ENCODE measurements at places on chromosomes 16 and 17.

- no peak for DNase-seq
Measured at GRCh38 chr16:7405166-7405565, 72.5 kb downstream of the RBFOX1 start.

DNA sequence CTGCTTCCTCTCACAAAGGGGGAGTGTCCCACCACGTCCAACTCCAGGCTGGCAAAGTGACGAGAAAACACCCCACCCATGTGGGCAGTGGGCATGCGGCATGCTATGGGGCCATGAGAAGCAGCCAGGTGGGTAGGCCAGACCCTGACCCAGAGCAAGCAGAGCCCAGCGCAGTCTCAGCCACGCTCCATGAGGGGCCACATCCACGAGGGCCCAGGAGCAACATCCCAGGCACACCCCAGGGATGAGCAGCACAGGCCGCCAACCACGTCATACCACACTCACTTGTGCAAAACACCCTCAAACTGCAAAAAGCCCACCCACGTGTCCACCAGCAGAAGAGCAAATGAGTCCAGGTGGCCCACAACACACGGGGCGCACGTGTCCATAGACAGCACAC is 117.0 kb downstream of the ZNF778 start:
- DNase-seq: no peak

- DNase-seq: no peak
Measured at GRCh38 chr17:67652433-67652832, 65.3 kb upstream of the NOL11 start.

DNA sequence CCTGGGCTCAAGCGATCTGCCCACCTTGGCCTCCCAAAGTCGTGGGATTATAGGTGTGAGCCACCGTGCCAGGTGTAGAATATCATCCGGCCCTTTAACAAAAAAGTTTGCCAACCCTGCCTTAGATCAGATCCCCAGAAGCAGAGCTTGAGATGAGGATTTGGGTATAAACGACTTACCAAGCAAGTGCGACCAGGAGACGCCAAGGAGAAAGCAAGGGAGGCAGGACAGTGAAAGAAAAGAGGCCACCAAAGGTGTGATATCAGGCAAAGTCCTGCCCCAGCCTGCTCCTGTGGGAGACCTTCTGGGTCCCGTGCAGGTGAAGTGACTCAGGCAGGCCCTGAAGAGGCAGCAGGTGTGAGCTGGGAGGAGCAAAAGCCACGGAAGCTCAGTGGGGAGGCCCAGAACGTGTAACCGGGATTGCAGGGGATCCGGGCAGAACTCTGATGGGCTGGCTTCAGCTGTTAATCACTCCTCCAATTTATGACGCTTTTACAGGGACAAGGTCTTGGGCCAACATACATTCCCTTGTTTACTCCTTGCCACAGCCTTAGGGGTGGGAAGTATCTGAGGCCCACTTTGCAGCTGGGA is 14.1 kb upstream of the CALB2 start:
- DNase-seq: no peak

DNA sequence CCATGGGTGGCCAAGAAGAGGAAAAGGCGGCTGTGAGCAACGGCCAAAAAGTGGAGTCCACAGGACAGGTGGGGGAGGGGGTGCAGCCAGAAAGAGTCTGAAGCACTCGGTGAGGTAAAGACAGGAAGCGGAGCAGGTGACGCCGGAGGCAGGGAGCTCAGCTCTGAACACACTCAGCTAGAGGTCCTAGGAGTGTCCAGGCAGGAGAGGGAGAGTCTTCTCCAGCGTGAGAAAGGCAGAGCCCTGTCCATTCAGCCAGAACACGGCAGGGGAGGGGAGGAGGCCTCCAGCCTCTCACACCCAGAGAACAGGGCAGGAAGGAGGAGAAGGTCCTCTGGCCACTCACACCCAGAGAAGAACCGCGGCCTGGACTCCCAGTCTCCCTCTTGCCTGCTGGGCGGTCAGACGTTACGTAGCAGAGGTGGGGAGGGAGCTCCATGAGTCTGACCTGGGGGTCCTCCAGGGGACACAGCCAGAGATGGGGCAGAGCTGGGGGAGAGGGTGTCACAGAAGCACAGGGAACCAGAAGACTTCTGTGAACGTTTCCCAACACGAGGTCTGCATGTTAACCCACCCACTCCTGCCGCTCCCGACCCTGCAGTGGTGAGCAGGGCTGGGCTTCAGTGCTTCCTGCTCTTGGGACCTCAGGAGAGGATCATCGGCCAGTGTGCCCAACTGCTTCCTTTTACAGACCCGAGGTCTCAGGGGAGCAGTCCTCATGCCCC is 89.2 kb downstream of the ABR start:
- DNase-seq: no peak

GRCh38 chr17:65229621-65229995 is 92.4 kb downstream of the RGS9 start:
- DNase-seq: no peak

DNA sequence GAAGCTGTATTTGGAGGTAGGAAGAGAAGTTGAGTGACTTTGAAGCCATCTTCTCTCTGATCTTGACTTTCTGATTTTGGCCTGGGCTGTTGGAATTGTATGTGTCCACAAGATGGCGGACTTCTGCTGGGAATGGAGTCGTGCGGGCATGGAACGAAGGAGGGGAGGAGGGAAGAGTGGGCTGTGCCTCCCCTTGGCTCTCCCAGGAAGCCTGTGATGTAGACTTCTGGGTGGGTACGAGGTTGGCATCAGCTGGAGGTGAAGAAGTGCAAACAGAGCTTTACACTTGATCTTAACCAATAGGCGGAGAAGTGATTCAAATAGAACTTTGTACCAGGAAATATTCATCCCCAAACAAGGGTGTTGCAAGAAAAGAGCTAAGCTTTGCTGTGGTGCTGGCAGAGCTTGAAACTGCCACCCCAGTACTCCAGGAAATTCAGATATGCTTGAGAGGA is 7.4 kb upstream of the TMEM220 start:
- DNase-seq: peak; percentile 20

DNA sequence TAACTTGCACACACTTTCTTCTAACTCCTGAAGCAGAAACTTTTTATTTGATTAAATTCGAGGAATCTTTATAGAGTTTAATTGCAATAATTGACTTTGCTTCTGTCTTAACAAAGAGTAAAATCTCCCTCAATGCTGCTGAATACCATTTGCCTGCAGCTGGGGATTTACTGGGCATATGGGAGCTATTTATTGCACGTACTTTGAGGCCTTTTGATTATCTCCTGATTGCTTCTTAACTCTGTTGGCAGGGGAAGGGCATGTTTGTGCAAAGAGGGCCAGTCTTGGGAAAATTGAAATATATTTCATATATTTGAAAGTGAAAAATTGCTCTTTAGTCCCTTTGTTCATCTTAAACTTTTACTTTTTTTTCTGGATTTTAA is 156.8 kb upstream of the CHMP6 start:
- DNase-seq: no peak

DNA sequence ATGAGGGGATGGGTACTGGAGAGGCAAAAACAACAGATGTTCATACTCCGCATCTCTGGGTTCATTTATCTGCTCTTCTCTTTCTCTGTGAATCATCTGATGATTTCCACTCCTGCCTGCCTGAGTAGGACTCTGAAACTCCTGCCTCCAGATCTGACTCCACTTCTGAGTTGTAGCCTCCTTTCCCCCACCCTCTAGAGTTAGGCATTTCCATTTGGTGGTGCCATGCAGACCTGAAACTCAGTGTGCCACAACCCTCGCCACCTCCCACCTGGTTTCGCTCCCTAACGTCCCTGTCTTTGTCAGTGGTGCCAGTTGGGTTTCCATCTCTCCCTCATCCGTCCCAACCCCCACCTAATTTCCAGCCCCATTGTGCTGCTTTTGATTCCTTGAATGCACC is 126.2 kb downstream of the PRKCB start:
- no peak for DNase-seq

DNA sequence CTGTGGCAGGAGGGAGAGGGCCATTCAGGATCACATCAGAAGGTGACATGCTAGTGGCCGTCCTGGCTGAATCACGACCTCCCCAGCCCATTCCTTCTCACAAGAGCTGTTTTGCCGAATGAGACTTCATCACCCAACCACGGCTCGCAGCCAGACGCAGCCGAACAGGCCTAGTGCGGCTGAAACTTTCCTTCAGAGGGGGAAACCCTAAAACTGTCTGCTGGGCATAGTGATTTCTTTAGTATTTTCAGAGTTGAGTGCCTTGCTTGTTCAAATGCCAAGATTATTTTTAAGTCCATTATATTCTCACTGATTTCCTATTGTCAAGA is 343.7 kb downstream of the CPPED1 start:
- DNase-seq: no peak

GRCh38 chr16:31438414-31438813 is 4.2 kb downstream of the ZNF843 start:
- DNase-seq: no peak

DNA sequence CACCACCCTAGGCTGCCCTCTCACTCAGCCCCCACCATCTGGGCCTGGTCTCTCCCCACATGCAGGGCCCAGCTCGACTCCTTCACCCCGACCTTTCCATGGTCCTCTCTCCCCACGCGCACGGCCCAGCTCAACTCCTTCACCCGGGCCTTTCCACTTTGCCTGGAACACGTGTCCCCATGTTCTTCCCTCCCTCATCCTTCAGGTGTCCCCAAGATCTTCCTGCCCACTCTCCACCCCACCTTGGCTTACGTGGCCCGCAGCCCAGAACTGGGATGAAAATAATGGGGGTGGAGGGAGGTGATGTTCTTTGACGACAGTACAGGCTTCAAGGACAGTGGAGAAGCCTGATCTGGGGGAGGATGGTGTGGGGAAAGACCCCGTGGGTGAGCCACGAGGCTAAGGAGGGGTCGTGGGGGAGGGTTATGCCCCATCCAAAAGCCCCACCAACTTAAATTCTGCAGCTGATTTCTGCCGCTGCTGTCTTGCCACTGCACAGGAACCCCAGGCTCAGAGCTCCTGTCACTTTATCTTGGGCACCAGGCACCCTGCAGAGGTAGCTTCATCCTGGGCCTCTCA is 9.9 kb upstream of the MEAK7 start:
- no peak for DNase-seq

- no peak for DNase-seq
Measured at GRCh38 chr17:82887255-82888164, 47.7 kb upstream of the ZNF750 start.

GRCh38 chr16:66859397-66860068 is 15.3 kb downstream of the CA7 start:
- no peak for DNase-seq

GRCh38 chr17:60819447-60820130 is 141.9 kb downstream of the BCAS3 start:
- no peak for DNase-seq

- DNase-seq: no peak
Measured at GRCh38 chr16:89105599-89106151, 12.0 kb downstream of the ACSF3 start.

DNA sequence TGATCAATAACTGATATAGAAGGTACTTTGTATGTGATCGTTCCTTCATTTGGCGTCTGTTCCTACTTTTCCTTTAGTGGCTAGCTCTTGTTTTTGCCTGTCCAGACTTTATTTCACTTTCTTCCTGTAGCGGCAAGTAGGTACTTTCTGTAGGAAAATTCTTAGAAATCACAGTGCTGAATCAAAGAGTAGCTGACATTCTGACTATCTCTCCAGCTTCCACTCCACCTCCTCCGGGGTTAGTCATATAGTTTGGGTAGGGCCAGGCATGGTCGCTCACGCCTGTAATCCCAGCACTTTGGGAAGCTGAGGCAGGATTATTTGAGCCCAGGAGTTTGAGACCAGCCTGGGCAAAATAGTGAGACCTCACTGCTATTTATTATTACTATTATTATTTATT is 29.9 kb upstream of the PAFAH1B1 start:
- no peak for DNase-seq

GRCh38 chr16:11632455-11632939 is 35.8 kb upstream of the SNN start:
- DNase-seq: no peak

DNA sequence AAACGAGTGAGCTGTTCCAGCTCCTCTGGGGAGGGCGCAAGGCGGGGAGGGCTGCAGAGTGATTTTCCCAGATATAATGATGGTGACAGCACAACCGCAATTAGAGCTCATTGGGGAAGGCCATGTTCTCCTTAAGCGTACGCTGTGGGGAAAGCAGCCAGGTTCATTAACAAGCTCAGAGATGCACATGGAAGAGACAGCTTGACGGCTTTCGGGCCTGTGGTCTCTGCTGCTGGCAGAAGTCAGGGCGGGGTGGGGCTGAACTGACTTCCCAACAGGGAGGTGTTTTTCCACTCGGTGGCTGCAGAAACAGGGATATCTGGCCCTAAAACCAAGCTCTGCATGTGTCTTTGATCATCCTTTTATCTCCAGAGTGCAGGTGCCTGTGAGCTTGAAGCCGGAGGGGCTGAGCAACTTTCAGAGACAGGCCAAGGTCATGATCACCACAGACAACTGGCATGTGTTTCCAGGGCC is 24.0 kb upstream of the CACNG1 start:
- DNase-seq: no peak

DNA sequence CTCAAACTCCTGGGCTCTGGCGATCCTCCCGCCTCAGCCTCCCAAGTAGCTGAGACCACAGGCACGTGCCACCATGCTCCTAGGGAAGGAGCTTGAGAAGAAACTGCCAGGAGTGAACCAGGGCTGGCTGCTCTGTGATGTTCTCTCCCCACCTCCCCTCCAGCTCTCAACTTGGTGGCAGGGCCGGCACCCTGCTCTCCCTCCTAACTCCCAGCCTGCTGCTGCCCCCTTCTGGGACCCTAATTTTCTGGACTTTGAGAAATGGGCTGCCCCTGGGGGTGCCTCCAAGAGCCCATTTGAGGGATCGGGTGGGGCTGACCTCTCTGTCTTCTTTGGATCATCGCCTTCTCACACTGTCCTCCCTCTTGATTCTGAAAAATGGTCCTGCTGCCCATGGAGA is 14.9 kb upstream of the STAT3 start:
- no peak for DNase-seq

- DNase-seq: no peak
Measured at GRCh38 chr16:10906914-10907756, 30.1 kb downstream of the CIITA start.

GRCh38 chr17:83076938-83077337 is 2.5 kb upstream of the METRNL start:
- no peak for DNase-seq

GRCh38 chr16:21698169-21699032 is 34.6 kb downstream of the OTOA start:
- no peak for DNase-seq

DNA sequence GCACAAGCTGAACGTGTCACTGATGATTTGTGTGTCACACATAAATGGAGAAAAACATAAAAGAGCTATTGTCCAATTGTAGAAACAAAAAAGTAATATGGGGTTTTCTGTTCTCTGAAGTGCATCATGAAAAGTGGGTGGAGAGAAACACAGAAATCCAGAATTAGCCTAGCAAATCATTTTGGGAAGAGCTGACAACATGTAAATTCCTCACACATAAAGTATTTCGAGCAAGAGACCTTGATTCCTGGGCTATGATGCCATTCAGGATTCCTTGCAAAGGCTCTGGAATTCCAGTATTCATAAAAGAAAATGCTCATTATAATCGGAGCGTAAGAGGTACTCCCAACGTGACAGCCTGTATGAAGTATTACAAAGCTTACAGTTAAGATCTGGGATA is 1.1 kb downstream of the DCUN1D3 start:
- DNase-seq: no peak
